LNCaP clone FGC (cell line): ENCODE measurements at places on chromosomes 16 and 17.
A peak's percentile ranks its signal among the peaks of the same experiment; 100 is the strongest.

GRCh38 chr17:59754552-59754951 is 47.1 kb downstream of the VMP1 start:
- DNase-seq, result no peak

DNA sequence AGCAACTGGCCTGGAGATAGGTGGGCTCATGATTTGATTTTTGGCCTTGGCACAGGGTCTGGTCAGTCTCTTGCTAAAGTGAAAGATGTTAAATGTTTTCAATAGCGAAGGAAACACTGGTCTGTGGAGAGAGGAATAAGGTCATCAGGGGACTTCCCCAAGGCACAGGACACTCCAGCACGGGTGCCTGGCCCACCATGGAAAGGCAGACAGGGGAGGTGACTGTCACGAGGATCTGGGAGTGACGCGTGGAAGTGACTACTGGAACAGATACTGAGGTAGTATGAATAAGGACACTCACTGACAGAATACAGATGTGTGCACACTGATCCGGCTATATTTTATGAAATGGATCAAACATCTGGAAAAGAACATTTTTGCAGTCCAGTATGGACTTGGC is 16.7 kb upstream of the ICAM2 start:
- no peak for DNase-seq

DNA sequence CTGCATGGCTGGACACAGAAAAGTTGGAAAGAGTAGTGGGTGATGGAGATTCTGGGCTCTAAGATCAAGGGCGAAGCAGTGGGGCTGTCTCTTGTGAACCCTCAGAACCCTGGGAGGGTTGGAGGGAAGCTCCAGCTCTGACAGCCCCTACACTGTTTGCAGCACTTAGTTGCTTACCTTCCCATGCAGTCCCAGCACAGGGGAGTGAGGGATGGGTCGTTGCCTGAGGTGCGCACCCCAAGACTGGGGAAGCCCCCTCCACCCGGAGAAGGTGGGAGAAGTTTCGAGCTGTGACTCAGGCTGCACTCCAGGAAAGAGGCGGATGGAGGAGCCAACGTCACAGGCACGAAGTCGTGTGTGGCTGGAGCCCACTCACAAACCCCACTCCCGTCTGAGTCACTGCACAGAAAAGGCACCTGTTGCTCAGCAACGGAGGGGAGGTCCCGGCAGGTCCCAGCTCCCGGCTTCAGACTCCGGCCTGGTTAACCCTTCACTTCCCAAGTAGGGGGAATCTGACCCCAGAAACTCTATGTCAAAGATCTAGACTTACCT is 60.1 kb downstream of the AIPL1 start:
- DNase-seq, result no peak

GRCh38 chr17:40284085-40284713 is 3.5 kb upstream of the CDC6 start:
- peak; percentile 75 for DNase-seq
